Progenitor cell of endocrine pancreas (in vitro differentiated cells): ENCODE measurements at places on chromosomes 16 and 17.
A peak's percentile ranks its signal among the peaks of the same experiment; 100 is the strongest.

GRCh38 chr16:69073181-69073702 is 32.2 kb upstream of the HAS3 start:
- no peak overlapping the region for H3K27ac ChIP-seq
- no peak overlapping the region for H3K4me3 ChIP-seq
- DNase-seq, result no peak
- H3K27me3 ChIP-seq, result no peaks in the 10 kb centered on the region
- peaks cover 16% of the 10 kb centered on the region for H3K4me1 ChIP-seq

GRCh38 chr17:78409191-78409928 is 30.9 kb downstream of the PGS1 start:
- H3K27ac ChIP-seq, result peak overlapping the region; percentile 61
- H3K4me1 ChIP-seq, result peaks cover 15% of the 10 kb centered on the region
- H3K4me3 ChIP-seq, result no peak overlapping the region
- DNase-seq, result no peak
- H3K27me3 ChIP-seq, result no peaks in the 10 kb centered on the region

- H3K4me1 ChIP-seq, result no peaks in the 10 kb centered on the region
- H3K36me3 ChIP-seq, result peaks cover 2% of the 10 kb centered on the region
- H3K4me3 ChIP-seq, result no peak overlapping the region
- no peak for DNase-seq
- peaks cover 5% of the 10 kb centered on the region for H3K27me3 ChIP-seq
- no peak overlapping the region for H3K27ac ChIP-seq
Measured at GRCh38 chr16:22198547-22199293, 7.4 kb upstream of the EEF2K start.

- no peaks in the 10 kb centered on the region for H3K27me3 ChIP-seq
- DNase-seq, result peak; percentile 26
- H3K36me3 ChIP-seq, result peaks cover 21% of the 10 kb centered on the region
- H3K27ac ChIP-seq, result no peak overlapping the region
- H3K4me1 ChIP-seq, result peaks cover 4% of the 10 kb centered on the region
Measured at GRCh38 chr16:84065536-84066132, 23.0 kb upstream of the SLC38A8 start.

DNA sequence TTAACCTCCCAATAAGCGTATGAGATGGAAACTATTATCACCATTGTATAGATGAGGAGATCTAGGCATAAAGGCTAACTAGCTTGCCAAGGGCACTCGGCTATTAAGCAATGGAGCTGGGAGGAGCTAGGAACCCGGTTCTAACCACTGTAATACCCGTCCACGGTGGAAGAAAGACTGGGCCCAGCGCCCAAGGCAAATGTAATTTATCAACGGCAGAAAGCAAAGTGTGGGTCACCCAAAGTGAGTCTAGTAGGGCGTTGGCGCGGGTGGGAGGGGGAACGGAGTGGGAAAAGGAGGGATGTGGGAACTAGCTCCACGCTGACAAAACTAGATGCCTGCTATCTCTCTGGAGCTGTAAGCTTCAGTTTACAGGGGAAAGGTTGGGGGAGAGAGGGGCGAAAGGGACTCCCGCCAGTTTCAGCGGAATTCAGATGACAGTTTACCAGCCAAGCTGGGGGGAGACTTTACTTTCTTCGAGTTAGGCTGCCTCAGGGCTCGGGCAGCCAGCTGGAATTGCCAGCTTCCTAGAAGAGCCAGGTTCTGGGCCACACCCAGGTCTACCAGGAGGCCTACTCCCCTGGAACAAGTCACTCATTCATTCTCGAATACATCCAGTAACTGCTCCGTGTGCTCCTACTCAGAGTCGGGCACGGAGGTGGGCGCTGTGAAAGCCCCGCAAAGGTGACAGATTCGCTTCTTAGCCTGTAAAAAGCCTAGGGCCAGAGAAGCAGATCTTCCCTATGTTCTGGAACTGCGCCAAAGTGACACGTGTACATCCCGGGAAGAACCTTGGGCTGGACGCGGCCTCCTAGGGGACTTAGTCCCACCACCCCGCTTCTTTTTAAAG is 837 bp downstream of the LRRC59 start:
- H3K27me3 ChIP-seq, result no peaks in the 10 kb centered on the region
- H3K36me3 ChIP-seq, result peaks cover 13% of the 10 kb centered on the region
- peaks cover 9% of the 10 kb centered on the region for H3K4me1 ChIP-seq
- DNase-seq, result no peak
- H3K4me3 ChIP-seq, result peak overlapping the region; percentile 83

- H3K36me3 ChIP-seq, result no peaks in the 10 kb centered on the region
- H3K4me1 ChIP-seq, result peaks cover 33% of the 10 kb centered on the region
- peaks cover 24% of the 10 kb centered on the region for H3K27me3 ChIP-seq
- no peak overlapping the region for H3K27ac ChIP-seq
- no peak overlapping the region for H3K4me3 ChIP-seq
- peak; percentile 5 for DNase-seq
Measured at GRCh38 chr16:85425074-85425662, 188.0 kb upstream of the GSE1 start.

DNA sequence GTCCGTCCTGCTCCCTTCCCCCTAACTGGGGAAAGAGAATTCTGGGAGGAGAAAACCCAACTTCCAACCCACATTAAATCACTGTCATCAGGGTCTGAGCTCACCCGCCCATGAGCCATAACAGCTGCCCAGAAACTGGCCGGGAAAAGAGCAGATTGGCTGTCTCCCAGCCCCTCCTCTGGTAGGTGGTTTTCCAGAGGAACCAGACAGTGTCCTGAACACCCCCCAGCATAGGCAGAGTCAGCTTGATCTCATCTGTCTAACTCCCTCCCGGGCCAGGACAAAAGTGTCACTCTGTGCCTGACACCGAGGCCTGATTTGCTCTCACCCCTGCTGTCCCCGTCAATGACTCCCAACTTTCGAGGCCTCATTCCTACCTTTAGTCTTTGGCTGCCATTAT is 197.0 kb downstream of the AXIN2 start:
- peaks cover 12% of the 10 kb centered on the region for H3K27me3 ChIP-seq
- H3K4me1 ChIP-seq, result peaks cover 8% of the 10 kb centered on the region
- H3K4me3 ChIP-seq, result no peak overlapping the region
- peaks cover 6% of the 10 kb centered on the region for H3K36me3 ChIP-seq
- DNase-seq, result no peak
- H3K27ac ChIP-seq, result no peak overlapping the region

DNA sequence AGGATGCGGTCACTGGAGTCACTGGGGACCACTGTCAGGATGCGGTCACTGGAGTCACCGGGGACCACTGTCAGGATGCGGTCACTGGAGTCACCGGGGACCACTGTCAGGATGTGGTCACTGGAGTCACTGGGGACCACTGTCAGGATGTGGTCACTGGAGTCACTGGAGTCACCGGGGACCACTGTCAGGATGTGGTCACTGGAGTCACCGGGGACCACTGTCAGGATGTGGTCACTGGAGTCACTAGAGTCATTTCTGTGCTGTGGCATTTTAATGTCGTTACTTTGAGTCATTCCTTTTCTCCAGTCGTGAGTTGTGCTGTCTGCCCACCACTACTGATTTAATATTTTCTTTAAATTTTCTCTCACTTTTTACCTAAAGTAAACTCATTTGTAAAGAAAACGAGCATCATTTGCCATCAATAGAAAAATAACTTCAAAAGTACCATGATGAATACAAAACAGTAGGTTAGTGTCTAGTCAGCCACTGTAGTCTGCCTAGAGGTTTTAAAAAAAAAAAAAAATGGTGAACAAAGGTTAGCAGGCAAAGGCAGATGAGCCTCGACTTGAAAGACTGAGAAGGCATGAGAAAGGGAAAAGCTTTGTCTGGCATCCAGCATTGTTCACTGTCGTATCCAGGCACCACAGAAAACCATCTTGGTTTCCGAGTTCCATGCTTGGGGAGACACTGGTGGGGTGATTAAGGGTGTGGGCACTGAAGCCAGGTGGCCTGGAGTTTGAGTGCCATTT is 346.6 kb downstream of the SNX29 start:
- H3K4me3 ChIP-seq, result no peak overlapping the region
- peak overlapping the region; percentile 37 for H3K27ac ChIP-seq
- no peaks in the 10 kb centered on the region for H3K36me3 ChIP-seq
- DNase-seq, result no peak
- no peaks in the 10 kb centered on the region for H3K27me3 ChIP-seq

- H3K36me3 ChIP-seq, result peaks cover 46% of the 10 kb centered on the region
- H3K27ac ChIP-seq, result no peak overlapping the region
Measured at GRCh38 chr17:32940706-32941390, 12.9 kb downstream of the TMEM98 start.

DNA sequence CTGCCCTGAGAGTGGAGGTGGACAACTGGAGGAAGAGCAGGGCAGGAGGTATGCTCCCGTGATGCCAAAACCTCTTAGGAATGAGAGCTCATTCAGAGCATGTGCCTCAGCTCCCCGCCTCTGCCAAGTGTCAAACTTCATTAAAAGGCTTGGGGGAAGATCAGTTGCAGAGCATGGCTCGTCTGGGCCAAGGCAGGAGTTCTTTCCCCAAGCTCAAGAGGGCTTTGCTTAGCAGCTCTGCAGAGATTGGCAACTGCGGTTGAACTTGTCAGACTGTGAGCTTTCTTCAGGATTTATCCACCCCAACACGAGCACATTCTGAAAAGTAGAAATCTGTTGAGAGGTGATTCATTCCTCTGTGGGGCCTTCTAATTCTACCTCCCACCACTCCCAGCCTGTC is 248.1 kb downstream of the HS3ST3A1 start:
- no peaks in the 10 kb centered on the region for H3K36me3 ChIP-seq
- no peak overlapping the region for H3K27ac ChIP-seq
- H3K27me3 ChIP-seq, result peaks cover 15% of the 10 kb centered on the region

DNA sequence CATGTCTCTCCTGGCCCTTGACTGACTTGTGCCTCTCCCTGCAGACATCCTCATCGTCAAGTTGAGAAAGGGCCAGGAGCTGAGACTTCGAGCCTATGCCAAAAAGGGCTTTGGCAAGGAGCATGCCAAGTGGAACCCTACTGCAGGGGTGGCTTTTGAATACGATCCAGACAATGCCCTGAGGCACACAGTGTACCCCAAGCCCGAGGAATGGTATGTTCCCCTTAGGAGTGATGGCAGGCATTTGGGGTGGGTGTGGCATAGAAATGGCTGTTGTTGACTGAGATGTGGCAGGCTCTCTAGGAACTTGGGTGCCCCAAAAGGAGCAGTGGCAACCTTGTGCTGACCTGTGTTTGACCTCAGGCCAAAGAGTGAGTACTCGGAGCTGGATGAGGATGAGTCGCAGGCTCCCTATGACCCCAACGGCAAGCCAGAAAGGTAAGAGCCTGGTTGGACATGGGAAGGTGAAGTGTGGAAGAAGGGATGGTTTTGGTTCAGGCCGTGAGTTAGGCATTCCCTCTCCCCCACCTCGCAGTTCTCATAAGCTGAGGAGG is 7.5 kb downstream of the POLR2C start:
- peaks cover 18% of the 10 kb centered on the region for H3K36me3 ChIP-seq
- H3K27ac ChIP-seq, result peak overlapping the region; percentile 45
- H3K4me1 ChIP-seq, result peaks cover 26% of the 10 kb centered on the region

GRCh38 chr17:57002904-57003303 is 25.0 kb downstream of the SCPEP1 start:
- DNase-seq, result no peak
- H3K27ac ChIP-seq, result no peak overlapping the region
- H3K27me3 ChIP-seq, result no peaks in the 10 kb centered on the region
- H3K4me3 ChIP-seq, result no peak overlapping the region

DNA sequence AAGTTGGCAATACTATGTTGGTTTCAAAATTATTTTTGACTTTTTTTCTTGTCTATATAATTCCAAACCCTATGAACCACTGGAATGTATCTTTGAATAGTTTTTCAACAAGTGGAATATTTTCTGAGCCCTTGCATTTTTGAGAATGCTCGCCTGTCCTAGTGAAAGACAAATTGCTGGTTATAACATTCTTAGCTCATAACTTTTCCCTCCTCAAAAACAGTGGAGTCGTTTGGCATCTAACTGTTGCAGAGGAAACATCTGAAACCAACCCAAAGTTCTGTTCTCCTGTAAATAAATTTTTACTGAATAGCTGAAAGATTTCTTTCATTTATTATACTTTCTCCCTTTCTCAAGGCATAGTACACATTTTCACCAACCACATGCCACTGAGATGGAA is 11.3 kb upstream of the COX10 start:
- peaks cover 4% of the 10 kb centered on the region for H3K4me1 ChIP-seq
- no peak overlapping the region for H3K27ac ChIP-seq
- H3K36me3 ChIP-seq, result peaks cover 14% of the 10 kb centered on the region

- DNase-seq, result no peak
- no peak overlapping the region for H3K27ac ChIP-seq
- H3K4me3 ChIP-seq, result no peak overlapping the region
- peaks cover 10% of the 10 kb centered on the region for H3K27me3 ChIP-seq
- H3K4me1 ChIP-seq, result no peaks in the 10 kb centered on the region
Measured at GRCh38 chr16:10827691-10828341, 9.2 kb upstream of the TVP23A start.

GRCh38 chr17:14745541-14745940 is 444.7 kb downstream of the HS3ST3B1 start:
- no peak for DNase-seq
- no peak overlapping the region for H3K27ac ChIP-seq
- peaks cover 7% of the 10 kb centered on the region for H3K27me3 ChIP-seq
- H3K36me3 ChIP-seq, result no peaks in the 10 kb centered on the region
- H3K4me1 ChIP-seq, result no peaks in the 10 kb centered on the region
- H3K4me3 ChIP-seq, result no peak overlapping the region

GRCh38 chr17:8117980-8118768 is at the start of gene ALOXE3:
Gene ALOXE3 (minus strand): TSS chr17:8118514. CDS start chr17:8117990, 524 bp downstream.
- peak within 1 kb of the TSS; percentile 87 for H3K4me3 ChIP-seq
- H3K27me3 ChIP-seq, result peaks cover 66% of the 10 kb centered on the region
- H3K36me3 ChIP-seq, result peaks cover 1% of the 10 kb centered on the region
- peaks cover 18% of the 10 kb centered on the region for H3K4me1 ChIP-seq
- H3K27ac ChIP-seq, result peak within 1 kb of the TSS; percentile 99
- no peak for DNase-seq

- no peak for DNase-seq
- H3K4me1 ChIP-seq, result peaks cover 1% of the 10 kb centered on the region
- H3K4me3 ChIP-seq, result no peak overlapping the region
- H3K27ac ChIP-seq, result peak overlapping the region; percentile 73
Measured at GRCh38 chr16:11708421-11708820, 34.2 kb downstream of the TXNDC11 start.

DNA sequence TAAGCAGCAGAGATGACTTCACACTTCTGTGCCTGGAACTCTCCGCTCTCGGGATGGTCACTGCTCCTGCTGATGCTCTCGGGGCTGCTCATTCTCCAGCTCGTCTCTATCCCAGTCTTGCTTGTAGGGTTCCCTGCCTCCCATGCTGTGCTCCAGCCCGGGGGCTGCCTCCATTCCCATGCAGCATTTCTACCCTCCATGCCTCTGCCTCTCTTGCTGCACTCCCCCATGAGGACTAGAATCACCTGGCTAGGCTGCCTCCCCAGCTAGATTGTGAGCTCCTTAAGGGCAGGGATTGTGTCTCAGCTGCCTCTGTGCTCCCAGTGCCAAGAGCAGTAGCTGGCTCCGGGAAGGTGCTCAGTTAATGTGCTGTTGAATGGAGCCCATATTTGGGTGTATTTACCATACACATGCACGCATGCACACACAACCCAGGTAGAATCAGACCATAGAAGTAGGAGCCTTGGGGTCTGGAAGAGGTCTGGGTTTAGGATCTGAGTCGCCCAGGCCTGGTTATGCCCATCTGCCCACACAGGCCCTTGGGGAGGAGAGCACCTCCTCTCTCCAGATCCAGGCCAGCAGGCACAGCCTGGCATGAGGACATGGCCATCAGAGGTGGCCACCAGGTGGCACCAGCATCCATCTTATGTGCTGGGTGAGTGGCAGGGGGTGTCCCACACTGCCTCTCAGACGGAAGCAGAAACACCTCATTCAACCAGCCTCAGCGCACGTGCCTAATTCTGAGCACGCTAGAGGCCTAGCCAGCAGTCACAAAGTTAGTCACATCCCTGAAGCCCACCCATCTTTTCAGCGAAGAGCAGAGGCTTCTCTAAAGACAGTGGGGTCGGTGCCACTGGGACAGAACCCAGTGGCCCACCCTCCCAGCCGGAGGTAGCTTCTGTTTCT is 9.3 kb downstream of the GIT1 start:
- peak; percentile 57 for DNase-seq
- H3K4me1 ChIP-seq, result peaks cover 11% of the 10 kb centered on the region
- H3K27me3 ChIP-seq, result no peaks in the 10 kb centered on the region
- H3K4me3 ChIP-seq, result no peak overlapping the region
